ENCODE measurements at places on chromosomes 3 and 15. TPM values are rescaled to one million over a fixed set of nuclear protein-coding genes. Genes with fewer than 3 reads are reported as not detected.

PP2D1 gene
- not detected for total RNA-seq

NUTM1 gene
- not detected for total RNA-seq

NPAP1 gene
- total RNA-seq: not detected

TRH gene
- total RNA-seq: not detected

ACSBG1 gene
- total RNA-seq: not detected

EPM2AIP1 gene
- total RNA-seq: 5.1 TPM

CHRFAM7A gene
- 3.1 TPM for total RNA-seq

EHD4 gene
- total RNA-seq: 10.7 TPM

TIGIT gene
- total RNA-seq: not detected

SLC41A3 gene
- total RNA-seq: 55.6 TPM

SEMA3G gene
- not detected for total RNA-seq

All from MG63 (cell line).